ENCODE measurements at places on chromosomes 1 and 21.
A peak's percentile ranks its signal among the peaks of the same experiment; 100 is the strongest.

GRCh38 chr1:113283914-113284313 lies 106.4 kb upstream of the MAGI3 start:
- no peak for DNase-seq

DNA sequence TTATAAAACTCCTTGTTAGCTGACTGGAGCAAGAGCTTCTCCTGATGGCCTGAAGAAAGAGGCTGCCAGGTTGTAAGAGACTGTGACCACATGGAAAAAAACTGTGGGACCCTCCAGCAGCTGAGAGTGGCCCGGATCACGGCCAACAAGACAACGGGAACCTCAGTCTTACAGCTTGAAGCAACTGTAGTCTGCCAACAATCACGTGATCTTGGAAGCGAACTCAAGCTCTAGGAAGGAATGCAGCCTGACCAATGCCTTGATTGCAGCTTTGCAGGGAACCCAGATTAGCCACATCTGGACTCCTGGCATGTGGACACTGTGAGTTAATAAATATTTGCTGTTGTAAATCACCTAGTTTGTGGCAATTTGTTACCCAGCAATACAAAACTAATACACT lies 442.6 kb upstream of the PRMT6 start:
- DNase-seq, result no peak

DNA sequence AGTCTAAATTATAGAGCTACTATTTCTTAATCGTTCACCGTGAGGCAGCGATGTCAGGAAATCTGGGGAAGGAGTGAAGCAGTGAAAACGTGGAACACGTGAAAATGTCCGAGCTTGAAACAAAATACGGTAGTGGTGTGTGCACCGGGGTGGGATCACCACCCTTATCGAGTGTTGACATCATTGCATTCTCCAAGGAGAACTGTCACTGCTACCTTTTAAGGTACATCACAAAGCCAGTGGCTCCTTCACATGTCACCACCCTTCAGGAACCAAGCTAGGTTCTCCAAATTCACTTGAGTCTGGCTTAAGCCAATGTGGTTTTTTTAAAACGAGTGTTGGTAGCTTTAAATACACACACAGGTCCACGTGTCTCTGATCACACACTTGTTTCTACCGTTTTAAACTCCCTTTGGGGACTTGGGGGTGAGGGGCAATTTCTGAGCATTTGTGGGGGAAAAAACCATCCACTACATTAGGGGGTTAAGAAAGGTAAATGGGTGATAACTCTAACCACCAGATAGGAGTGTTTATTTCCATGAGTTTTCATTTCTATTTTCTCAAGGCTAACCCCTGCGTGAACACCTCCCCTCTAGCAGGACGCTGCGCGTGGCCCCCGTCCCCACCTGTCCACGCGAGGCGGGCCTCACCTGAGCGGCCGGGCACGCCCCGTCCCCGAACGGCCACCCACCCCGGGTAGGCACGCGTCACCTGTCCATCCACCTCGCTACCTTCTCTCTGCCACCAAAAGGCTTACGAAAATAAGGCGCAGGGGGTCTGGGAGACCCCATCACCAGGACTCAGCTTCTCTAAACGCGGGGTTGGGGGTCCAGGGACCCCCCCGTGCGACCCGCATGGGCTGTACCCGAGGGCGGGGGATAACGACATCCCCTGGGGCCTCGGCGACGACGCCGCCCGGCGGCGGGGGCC lies 978 bp downstream of the PRDM15 start:
- DNase-seq, result peak; percentile 68

DNA sequence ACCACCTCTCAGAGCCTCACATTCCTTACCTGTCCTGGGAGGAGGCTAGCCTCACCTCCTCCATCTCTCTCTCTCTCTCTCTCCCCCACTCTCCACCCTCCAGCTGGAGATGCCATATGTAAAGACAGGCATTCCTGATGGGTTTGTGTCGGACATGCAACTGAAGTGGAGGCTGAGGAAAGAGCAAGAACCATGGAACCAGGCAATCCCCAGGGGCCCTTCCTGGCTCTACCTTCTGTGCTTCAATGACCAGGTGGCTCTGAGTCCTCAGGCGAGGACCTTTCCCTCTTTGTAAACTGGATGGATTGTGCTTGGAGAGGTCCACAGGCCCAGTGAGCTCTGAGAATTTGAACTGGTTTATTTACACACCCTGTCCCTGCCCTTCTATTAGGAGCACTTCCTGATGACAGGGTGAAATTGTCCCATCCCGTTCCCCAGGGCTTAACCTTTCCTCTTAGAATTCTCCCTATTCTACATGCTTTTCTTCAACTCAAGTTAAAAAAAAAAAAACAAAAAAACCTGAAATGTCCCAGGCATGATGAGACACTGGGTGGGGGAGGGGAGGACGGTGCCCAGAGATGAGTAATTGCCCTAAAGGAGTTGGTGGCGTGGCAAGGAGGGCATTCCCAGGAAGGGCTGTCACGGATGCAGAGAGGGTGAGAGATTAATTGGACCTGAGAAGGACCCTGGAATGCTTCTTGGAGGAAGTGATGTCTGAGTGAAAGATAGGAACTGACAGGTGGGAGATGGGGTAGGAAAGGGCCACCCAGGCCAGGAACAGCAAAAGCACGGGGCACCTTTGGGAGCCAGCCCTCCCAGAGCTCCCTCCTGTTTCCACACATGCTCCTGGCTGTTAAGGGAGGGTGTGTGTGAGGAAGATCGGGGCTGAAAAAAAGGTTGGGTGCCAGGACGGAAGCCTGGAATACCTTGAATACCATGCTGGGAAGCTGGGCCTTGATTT lies 50.2 kb upstream of the WASF2 start:
- DNase-seq, result no peak

DNA sequence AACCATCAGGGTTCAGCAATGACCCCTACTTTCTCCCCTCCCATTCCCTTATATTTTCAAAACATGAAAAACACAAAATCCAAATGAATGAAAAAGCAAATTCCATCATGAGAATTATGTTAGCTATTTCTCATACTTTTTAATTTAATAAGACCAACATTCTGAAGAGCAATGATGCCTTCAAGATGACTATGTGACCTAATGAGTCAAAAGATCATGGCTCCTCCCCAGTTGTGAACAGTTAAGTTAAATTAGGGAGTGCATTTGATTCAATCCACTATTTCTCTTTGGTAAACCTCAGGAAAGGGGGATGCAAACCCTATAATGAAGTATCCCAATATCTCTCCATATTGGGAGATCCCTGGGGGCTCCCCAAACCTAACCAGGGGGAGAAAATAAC lies 36.5 kb downstream of the PUM1 start:
- no peak for DNase-seq

GRCh38 chr1:167059045-167059808 lies 30.9 kb downstream of the GPA33 start:
- DNase-seq, result peak; percentile 79

DNA sequence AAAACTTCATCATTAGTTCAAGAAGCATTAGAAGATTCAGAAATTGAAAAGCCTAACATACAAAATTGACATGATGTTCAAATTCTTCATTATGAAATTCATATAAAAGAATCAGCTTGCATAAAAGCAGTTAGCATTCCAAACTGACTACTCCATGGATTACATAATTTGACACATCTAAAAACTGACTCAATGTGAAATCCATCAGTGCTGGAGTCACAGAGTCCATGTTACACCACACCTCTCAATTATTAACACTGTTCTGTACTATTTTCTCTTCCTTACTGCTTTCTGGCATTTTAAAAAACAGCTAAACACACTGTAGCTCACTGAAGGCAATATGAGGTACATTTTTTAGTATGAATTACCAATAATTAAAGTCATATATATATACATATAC lies 28.0 kb downstream of the ARHGAP29 start:
- DNase-seq, result no peak

- no peak for DNase-seq
Observed at GRCh38 chr21:32593690-32594089, 8.4 kb upstream of the TCP10L start.

- no peak for DNase-seq
Observed at GRCh38 chr21:44405091-44405947, 50.0 kb upstream of the LRRC3 start.

GRCh38 chr1:42960122-42960390 lies 1.4 kb upstream of the SLC2A1 start:
- DNase-seq, result no peak

- no peak for DNase-seq
Observed at GRCh38 chr1:246609632-246610031, 43.4 kb downstream of the CNST start.

DNA sequence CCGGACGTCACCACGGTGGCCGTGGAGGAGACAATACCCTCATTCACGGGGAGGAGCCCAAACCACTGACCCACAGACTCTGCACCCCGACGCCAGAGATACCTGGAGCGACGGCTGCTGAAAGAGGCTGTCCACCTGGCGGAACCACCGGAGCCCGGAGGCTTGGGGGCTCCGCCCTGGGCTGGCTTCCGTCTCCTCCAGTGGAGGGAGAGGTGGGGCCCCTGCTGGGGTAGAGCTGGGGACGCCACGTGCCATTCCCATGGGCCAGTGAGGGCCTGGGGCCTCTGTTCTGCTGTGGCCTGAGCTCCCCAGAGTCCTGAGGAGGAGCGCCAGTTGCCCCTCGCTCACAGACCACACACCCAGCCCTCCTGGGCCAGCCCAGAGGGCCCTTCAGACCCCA lies 7.0 kb downstream of the TNFRSF14 start:
- DNase-seq, result no peak

GRCh38 chr1:154352581-154353459 lies 27.5 kb downstream of the ATP8B2 start:
- DNase-seq, result peak; percentile 93

DNA sequence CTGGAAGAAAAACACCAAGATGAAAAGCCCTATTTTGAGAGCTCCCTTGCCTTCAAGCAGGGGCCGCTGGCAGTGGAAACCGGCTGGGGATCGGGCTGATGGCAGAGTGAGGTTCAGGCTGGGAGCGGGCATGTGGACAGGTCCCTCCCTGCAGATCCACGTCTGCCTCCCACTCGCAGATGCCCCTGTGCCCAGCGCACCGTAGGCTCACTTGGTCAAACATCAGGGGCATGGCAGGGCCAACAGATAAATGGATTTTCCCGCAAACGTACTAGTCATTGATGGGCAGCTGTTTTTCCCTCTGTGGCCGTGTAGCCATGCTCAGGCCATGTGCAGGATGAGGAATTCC lies 6.6 kb upstream of the C1orf174 start:
- no peak for DNase-seq

DNA sequence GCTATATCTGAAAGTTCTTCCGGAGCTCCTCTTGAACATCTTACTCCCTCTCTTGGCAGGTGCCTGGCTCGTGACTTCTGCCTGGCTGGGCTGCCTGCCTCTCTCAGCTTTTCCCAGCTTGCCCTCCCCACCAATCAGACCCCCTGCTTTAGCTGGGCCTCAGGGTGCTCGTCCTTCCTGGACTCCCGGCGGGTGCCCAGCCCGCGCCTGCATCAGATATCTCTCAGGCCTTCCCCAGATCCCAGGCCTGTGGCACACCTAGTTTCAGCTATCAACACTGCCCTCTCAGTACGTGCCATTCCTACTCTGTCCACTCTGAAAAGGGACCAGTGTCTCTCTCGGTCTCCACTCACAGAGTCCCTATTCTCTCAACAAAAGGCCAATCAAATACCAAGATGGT lies 96.5 kb upstream of the CLDN14 start:
- DNase-seq, result no peak

- peak; percentile 83 for DNase-seq
Observed at GRCh38 chr1:186424539-186424938, 36.4 kb downstream of the PDC start.

DNA sequence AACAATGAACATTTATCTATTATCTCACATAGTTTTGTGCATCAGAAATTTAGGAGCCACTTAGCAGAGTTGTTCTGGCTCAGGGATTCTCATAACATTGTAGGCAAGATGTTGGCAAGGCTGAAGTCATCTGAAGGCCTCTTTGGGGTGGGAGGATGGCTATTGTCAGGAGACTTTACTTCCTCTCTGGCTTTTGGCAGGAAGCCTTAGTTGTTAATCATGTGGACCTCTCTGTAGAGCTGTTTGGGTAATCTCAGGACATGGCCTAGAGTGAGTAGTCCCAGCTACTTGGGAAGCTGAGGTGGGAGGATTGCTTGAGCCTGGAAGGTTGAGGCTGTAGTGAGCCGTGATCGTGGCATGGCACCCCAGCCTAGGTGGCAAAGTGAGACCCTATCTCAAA lies 40.2 kb downstream of the RASAL2 start:
- DNase-seq, result peak; percentile 56

DNA sequence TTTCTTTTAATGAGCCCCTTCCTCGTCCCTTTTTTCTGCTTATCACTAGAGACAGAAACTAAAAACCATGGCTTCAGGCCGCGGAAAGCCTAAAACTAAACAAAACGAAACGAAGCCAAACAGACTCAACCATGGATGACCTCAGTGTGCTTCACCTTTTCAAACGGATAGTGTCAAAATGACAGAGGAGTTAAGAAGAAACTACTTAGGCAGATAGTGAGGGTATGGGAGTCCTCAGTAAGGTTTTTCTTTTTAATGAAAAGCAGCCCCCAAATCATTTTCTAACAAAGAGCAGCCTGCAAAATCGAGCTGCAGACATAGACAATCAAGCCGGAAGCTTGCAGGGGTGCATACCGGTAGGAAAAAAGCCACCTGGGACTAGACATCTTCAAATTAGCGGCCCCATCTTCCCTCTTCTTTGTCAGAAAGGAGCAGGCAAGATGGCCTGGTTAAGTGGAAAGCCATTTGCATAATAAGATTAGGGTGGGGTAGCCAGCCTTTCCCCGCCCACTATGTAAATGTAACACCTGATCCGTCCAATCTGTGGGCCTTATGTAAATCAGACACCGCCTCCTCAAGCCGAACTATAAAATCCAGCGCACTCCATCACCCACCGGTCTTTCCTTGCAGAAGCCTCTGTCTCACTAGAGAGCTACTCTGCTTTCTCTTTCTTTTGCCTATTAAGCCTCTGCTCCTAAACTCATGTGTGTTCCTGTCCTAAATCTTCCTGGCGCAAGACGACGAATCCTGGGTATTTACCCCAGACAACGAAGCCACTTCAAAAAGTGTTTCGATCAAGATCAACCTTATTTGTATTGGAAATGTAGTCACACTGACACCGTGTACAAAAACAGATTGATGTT lies 6.2 kb upstream of the ERO1B start:
- DNase-seq, result peak; percentile 59

GRCh38 chr1:167221126-167221737 lies 546 bp downstream of the POU2F1 start:
- no peak for DNase-seq

DNA sequence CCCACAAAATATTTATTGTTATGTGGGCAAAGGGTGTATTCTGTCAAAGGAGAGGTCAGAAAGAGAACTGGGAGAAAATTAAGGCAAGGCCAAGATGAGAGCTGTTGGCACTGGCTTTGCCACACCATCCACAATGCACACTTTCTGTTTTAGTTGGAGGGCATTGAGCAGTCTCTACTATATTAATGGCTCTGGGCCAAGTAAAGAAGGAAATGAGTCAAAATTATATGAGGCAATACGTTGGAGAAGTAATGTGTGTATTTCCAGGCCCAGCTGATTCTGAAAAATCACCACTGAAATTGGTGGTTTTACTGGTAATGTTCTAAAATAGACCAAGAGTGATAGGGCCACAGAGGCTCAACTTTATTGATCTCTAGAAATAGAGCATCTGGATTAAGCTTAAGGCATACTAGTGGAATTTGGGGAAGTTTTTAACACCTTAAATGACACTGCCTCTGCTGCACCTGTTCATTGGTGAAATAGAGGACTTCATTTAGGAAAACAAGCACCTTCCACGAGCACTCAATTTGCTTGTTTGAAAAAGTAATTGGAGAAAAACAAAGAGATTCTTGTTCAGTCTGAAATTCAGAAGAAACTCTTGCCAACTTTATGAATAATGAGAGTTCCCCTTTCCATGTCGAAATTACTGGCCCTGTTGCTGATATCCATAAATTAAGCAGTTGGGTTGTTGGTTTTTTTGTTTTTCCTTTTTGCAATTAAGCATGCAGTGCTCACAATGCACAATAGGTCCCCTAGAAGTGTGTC lies 424.9 kb downstream of the ADGRL2 start:
- DNase-seq, result peak; percentile 36
